Myocyte (in vitro differentiated cells): ENCODE measurements at places on chromosomes 7 and 10. TPM values are rescaled to one million over a fixed set of nuclear protein-coding genes. Genes with fewer than 3 reads are reported as not detected.

GRCh38 chr10:37488792-37489657, 363.6 kb downstream of the ANKRD30A start:
- DNase-seq: peak; percentile 61

DNA sequence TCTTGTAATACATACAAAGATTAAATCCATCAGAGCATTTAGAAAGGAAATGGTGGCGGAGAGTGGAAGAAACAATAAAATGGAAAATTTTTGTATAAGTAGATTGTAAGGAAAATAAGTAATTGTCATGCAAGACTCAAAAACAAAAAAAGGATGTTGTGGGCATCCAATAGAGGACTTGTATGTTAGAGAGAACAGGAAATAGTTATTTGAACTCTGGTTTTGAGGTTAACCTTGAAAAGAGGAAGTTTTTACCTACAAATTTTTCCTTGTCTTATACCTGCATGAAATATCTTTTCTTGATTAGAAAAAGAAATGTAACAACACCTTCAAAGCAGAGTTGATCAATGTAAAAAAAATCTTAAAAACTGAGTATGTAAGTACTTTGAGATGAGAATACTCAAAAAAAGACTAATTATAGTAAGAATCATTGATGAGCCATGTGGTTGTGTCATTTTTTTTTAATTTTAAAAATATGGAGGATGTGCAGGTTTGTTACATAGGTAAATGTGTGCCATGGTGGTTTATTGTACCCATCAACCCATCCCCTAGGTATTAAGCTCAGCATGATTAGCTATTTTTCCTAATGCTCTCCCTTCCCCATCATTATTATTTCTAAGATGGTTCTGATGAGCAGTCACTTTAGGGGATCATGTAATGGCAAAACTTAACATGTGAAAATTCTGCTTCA, 11.9 kb downstream of the TMEM106B start:
- no peak for DNase-seq

DNA sequence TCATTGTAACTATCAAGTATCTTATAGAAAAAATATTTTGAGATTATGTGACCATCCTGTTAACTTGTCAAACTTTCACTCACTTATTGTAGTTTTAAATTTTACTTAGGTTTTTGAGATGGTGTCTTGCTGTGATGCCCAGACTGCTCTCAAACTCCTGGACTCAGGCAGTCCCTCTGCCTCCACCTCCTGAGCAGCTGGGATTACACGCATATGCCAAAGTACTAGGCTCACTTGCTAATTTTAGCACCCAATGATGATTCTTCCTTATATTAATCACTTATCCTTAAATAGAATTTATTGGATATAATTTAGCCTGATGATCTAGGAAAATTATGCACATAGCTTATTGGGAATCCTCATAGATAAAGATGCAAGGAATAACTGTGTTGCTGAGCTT, 104.9 kb downstream of the BTRC start:
- peak; percentile 53 for DNase-seq

- no peak for DNase-seq
Measured at GRCh38 chr7:132029369-132030085, 473.1 kb upstream of the PODXL start.

DNA sequence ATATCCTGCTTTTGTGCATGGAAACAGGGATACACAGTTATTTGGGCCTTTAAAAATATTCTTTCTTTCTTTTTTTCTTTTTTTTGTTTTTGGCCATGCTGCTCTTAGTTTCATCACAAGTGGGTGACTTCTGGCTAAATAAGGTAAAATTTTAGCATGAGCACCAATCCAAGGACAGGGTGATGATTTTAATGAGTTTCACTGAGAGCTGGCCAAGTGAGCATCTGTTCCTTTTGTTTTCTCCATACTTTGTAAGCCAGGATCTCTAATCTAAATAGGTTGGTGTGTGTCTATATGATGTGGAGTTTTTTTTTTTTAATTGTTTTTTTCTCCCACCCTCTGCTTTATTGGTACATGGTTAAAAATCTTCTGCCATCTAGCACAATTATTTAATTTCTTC, 106.8 kb downstream of the POLL start:
- no peak for DNase-seq

DNA sequence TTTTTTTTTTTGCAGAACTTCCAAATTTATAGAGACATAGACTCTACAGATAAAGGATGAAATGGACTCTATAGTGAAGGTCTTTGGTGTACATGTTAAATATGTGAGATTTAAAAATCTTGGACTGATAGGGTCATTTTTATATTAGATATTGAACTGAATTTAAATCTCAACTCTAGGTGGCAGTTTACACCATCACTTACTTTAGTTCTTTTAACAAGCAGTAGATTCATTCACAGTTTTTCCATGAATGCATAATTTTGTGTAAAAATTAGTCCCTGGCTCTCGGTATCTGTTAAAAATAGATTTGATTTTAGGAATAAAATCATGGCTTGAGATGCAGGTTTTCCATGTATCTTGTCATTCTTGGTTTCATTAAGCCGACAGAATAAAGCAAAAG, 31.1 kb upstream of the SNX13 start:
- DNase-seq: peak; percentile 10

DNA sequence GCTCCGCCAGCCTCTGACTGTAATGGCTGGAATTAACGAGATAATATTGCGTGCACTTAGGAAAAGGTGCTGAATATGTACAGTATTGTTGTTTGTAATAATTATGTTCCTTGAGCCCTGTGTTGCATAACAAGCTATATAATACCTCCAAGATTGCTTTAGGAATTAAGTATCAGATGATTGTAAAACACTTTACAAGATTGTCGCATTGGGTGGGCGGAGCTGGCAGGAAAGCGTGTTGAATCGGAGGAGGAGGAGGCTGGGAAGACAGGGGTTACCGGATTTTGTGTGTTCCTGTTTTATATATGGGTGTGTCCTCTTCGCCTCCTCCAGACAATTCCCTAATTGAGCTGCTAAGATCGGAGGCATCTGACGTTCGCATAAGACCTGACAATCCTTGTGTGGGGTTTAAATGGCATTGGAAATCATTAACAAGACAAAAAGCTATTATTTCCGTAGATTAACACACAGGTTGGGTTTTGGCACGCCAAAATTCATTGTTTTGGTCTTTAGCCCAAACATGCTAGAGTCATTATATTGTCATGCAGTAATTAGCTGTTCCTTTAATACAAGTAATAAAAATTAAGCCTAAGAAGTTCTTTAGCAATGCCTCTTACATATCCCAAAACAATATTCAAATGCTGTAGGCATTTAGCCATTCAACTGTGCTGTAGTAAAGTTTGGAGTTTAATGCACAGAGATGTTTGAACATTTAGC, 192.9 kb upstream of the SH2B2 start:
- no peak for DNase-seq

GRCh38 chr7:92875719-92876118, 39.3 kb upstream of the CDK6 start:
- peak; percentile 11 for DNase-seq

GRCh38 chr10:114256822-114257221, 17.8 kb downstream of the VWA2 start:
- no peak for DNase-seq

- DNase-seq: no peak
Measured at GRCh38 chr10:7492660-7493046, 81.8 kb upstream of the SFMBT2 start.

DNA sequence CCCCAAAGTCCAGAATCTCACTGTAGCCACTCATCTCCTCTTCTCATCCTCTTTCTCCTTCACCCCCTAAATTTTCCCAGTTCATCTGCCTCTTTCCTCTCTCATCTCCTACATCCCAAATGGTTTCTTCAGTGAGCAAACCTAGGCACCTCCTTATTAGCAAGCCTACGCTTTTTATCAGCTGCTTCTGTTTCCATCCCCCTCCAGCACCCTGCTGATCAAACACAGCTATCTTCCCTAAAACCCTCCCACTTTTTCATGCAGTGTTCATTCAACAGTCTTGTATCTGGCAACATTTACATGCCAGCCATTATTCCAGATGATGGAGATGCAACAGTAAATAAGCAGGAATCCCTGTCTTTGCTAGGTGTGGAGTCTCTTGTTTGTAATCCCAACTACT, 3.3 kb upstream of the ABRAXAS2 start:
- DNase-seq: no peak

GRCh38 chr7:21345361-21345760, 82.5 kb upstream of the SP4 start:
- DNase-seq: no peak

DNA sequence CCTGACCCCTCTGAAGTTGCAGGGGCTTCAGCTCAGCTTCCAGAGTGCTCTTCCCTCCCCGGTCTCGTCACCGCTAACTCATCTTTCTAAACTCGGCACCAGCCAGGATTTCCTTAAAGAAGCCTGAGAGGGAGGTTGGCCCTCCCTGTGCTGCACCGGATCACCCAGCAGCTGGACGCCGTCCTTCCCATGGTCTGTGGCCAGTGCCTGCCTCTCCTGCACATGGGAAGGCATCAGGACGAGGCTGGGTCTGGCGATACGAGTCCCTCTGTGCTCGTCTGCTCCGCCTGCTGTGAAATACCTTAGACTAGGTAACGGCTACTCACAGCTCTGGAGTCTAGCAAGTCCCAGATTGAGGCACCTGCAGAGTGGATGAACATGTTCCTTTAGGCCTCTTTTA, 179.1 kb downstream of the ZMYND11 start:
- DNase-seq: no peak

DNA sequence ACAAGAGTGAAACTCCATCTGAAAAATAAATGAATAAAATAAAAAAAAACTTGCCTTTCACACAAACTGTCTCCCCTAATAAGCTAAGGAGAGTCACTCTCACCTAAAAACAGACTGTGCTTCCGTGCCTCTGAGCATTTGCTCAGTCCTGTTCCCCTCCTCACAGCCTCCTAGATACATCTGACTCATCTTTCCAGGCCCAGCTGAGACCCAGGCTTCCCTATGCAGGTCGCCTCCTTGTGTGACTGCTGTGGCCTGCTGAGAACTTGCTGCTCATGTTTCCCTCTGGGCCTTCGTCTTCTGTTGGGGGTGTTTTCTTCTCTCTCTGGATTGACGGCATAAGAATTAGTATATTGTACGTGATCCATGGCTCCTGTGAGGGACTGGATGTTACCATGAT, 777.7 kb downstream of the LRMDA start:
- DNase-seq: peak; percentile 55

DNA sequence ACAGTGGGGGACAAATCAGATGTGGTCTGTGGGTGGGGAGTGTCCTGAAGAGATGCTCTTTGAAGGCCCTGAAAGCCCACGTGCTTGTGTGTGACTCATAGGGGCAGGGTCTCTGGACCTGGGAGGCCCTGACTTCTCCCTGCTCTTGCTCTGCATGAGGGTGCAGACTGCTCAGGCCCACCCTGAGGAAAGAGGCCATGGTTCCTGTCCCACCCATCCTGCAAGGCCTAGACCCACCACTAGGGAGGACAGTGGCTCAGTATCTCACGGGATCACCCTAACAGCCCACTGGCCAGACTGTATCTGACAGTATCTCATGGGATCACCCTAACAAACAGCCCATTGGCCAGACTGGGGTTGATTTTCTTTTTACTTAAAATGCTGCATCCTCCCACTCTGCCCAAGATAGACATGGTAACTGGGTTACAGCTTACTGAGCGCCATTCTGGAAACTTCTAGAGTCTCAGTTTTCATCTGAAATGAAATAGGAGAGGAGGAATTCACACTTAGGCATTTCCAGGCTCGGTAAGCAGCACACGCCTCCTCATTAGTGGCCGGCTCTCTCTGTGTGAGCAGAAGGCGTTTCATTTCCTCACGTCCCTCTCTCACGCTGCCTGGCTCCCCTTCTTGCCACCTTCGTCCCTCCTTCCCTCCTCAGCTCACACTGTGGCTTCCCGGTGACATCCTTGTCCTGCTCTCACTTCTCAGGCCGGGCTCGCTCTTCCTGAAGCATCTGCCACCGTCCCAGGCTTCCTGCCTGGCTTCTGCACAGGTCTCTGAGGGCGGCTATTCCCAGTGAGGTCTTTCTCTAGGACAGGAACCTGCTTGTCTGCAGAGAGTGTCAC, 242.6 kb downstream of the GLRX3 start:
- no peak for DNase-seq

DNA sequence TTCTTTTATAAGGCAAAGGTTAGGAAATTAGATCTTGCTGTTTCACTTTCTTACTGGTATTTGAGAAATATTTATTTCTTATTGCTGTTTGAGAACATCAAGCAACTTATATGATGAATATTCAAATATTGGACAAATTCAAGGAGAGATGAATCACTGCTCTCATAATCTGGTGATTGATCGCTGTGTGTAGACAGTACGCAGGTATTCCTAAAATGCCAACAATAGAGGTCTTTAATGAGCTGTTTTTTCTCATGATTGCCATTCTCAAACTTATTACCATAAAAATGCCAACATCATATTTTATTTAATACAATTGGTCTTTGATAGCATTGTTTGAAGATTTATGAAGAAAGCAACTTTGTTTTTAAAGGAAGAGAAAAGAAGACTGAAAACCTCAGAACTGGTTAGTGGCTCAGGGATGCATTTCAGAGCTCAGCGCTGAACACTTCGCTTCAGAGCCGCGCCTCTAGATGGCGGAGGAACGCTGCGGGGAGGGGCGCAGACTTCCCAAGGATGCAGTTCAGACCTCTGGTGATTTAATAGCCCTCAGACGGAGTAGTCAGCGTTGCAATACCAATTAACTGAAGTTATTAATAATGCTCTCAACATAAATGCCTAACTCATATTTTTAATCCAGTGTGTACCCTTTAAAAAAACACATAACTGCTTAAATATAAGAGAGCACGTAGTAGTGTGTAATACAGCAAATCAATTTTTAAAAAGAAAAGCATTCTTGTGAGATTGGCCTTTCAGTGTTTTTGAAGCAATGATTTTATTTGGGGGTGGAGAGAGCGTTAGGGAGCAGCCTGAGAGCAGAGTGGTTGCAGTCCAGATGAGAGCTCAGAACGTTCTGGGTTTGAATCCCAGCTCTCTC, 38.5 kb upstream of the STEAP4 start:
- DNase-seq: peak; percentile 20

DNA sequence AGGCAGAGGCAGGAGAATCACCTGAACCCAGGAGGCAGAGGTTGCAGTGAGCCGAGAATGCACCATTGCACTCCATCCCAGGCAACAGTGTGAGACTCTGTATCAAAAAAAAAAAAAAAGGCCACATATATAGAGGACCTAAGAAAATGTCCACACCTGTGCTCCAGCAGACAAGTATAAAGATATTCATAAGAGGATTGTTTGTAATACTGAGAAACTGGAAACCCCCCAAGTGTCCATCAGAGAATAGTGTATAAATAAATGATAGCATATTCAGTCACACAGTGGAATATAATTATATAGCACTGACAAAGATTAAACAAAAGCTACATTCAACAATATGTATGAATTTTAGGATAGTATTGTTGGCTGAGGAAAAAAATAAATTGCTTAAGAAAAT, 1050.6 kb downstream of the GRM8 start:
- no peak for DNase-seq

The FAM180A gene
- total RNA-seq: 2.6 and 3.1 TPM in 2 replicates

The MACC1 gene
- total RNA-seq: 0.05 and 0.10 TPM in 2 replicates

The GNG11 gene
- 16.8 and 18.1 TPM in 2 replicates for total RNA-seq

The DNTT gene
- not detected in 2 replicates for total RNA-seq

The CPA4 gene
- total RNA-seq: 4.0 and 5.7 TPM in 2 replicates

The IFIT3 gene
- total RNA-seq: 12.3 and 21.8 TPM in 2 replicates

The ANKRD61 gene
- 0.35 TPM in 1 of 2 replicates, not detected in the other for total RNA-seq

The HSPA12A gene
- total RNA-seq: 5.4 and 7.8 TPM in 2 replicates

The LRRC61 gene
- not detected in 2 replicates for total RNA-seq

The FAM13C gene
- total RNA-seq: 58.0 and 59.0 TPM in 2 replicates

The SHTN1 gene
- 3.2 and 3.6 TPM in 2 replicates for total RNA-seq
